ENCODE measurements at places on chromosomes 11 and 22. TPM values are rescaled to one million over a fixed set of nuclear protein-coding genes. Genes with fewer than 3 reads are reported as not detected.

The PRG3 gene
- 0.31 TPM for total RNA-seq

The FERMT3 gene
- 1.6 TPM for total RNA-seq

- no peak for DNase-seq
Observed at GRCh38 chr11:35750981-35751663, 88.5 kb downstream of the TRIM44 start.

The SLCO2B1 gene
- 9.2 TPM for total RNA-seq

GRCh38 chr11:116179401-116179800 is 593.4 kb downstream of the BUD13 start:
- no peak for DNase-seq

GRCh38 chr22:49446759-49447710 is 380.6 kb downstream of the BRD1 start:
- no peak for DNase-seq

DNA sequence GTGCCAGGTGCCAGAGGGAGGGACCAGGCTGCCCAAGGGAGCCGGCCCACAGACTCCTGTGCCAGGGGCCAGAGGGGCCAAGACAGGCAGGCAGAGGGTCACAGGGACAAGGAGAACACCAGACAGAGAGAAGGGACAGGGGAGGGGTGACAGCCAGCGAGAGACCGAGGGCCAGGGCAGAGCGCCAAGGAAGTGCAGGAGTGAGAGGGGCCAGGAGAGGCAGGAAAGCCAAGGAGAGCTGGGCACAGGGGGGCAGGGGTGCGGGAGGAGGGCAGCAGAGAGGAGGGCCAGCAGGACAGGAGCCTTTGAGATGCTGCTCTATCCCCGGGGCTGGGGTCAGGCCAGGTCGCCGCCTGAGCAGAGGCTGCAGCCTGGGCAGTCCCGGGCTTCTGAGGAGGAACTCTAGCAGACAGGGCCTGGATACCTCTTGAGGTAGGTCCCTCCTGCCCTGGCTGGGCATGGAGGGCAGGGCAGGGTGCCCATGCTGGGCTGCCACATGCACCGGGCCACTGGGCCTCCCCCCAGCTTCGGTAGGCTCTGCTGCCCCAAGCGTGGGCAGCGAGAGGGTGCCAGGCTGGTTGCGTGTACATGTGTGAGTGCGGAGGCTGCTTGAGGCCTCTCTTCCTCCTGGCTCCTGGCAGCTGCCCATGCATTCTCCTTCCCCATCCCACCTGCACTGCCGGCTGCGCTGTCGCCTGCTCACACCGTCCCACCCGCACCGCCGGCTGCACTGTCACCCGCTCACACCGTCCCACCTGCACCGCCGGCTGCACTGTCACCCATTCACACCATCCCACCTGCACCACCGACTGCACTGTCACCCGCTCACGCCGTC is 12.2 kb downstream of the LSP1 start:
- no peak for DNase-seq

The HPS4 gene
- total RNA-seq = 35.1 TPM

- DNase-seq = no peak
Observed at GRCh38 chr11:7586376-7586775, 72.6 kb downstream of the PPFIBP2 start.

DNA sequence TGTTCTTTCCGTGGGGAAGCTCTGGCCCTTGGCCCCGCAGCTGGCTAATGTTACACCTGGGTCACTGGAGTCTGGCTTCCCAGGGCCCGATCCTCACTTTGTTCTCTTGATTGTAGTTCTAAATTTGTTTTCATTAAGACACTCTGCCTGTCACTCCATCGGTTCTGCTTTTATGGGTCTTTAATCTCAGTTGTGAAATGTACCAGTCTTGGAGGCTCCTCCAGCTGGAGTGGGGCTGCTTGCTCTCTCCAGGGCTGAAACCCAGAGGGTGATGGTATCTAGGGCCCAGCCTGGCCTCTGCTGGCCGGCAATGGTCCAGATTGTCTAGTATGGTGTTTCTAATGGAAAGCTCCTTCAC is 352.9 kb downstream of the TENM4 start:
- DNase-seq = no peak

DNA sequence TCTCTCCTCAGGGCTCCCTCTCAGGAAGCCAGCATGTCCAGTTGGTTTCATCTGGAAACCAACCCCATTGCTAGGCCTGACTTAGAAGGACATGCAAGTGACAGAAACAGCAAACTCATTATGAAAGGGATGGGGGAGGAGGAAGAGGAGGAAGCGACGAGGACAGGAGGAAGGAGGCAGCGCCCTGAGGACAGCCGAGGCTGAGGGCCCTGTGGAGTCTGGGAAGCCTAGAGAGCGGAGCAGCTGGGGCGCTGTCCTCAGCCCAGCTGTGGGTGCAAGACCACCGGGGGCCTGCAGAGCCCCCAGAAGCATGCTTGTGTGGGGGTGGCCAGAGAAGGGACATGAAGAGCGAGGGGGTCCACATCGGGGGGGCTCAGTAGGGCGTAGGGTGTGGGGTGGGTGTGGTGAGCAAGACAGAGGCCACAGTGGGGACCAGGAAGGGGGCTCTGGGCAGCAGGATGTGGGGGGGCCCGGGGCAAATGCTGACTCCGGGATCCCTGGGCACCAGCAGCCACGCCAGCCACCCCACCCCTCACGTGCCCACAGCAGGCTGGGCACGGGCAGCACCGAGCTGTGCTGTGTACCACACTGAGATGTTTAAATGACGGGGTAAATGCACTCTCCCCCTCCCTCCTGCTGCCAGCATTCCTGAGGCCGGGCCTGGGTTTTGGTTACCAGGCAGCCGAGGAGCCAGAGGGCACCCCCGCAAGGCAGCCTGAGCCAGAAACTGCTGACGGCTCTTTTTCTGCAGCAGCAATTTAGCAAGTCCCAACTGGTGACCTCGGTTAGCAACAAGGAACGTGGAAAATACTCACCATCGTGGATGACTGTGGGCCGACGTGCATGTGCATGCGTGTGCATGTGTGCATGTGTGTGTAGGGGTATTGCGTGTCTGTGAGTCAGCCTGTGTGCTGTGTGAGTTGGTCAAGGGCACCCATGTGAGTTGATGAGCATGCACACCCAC is 82.7 kb upstream of the LINC01488 start:
- DNase-seq = no peak

The HIKESHI gene
- 57.9 TPM for total RNA-seq

GRCh38 chr11:7004482-7004881 is 15.7 kb downstream of the ZNF214 start:
- DNase-seq = no peak

- DNase-seq = no peak
Observed at GRCh38 chr11:11996321-11997048, 11.9 kb downstream of the DKK3 start.

DNA sequence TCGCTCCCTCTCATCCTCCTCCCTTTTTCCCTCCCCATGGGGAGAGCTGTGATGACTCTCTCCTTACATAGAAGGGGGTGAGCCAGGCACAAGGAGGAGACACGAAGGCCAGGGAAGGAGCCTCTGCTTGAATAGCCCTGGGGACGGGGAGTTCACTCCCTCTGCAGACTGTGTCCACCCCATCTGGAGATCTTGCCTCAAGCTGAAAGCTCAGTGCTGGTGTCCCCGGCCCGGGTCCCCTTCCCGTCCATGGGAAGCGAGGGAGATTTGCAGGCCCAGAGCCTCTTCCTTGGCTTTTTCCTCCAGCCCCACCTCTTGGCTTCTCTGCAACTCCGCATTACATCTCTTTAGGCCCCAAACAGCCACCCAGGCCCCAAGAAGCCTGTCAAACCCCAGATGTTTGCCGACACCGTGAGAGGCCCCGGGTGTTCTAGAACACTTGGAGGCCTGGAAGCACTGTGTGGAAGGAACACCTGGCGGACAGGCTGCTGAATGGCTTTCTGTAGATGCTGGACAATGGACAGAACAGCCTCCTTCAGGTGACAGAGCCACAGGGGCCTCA is 32.3 kb downstream of the LINC01488 start:
- no peak for DNase-seq

DNA sequence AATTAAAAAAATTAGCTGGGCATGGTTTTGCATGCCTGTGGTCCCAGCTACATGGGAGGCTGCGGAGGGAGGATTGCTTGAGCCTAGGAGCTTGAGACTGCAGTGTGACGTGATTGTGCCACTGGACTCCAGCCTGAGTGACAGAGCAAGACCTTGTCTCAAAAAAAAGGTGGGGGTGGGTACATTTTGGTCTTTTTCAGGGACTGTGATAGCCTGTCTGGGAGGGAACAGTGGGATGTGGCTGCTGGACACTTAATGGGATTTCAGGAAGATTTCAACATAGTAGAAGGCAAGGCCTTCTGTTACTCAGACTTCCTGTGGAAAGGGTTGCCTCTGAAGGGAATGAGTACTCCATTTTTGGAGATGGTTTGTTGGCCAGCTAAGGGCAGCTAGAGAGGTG is 40.6 kb downstream of the RELT start:
- no peak for DNase-seq

The MIOX gene
- not detected for total RNA-seq

The OR51B5 gene
- total RNA-seq = 0.47 TPM

The CD3E gene
- not detected for total RNA-seq

DNA sequence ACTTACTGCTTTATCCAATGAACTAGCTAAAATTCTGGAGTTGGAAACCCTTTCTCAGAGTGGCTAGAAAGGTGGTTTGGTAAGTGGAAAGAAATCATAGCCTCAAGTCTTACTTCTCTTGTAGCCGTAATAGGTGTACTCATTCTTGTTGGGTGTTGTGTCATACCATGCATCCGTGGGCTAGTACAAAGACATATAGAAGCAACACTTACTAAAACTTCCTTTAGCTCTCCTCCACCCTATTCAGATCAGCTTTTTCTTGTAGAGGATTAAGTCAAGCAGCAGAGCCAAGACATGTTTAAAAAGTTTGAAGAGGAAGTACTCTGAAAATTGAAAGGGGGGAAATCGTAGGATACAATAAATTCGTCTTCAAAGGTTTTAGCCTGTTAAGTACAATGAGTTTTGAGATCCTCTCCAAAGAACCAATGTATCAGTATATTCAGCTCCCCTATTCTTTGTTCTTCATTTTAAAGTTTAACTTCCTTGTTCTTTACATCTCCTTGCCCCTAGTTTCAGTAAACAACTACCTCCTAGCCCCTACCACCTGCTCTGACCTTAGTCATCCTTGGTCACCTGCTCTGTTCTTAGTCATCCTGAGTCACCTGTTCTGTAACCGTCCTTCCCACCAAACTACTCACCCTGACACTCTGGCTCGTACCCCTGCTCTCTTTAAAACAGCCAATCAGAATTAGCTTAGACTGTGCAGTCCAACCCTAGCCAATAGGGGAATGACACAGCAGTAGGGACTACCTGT is 62.1 kb upstream of the DEUP1 start:
- DNase-seq = no peak

GRCh38 chr11:20963596-20963995 is 294.2 kb downstream of the NELL1 start:
- DNase-seq = no peak

DNA sequence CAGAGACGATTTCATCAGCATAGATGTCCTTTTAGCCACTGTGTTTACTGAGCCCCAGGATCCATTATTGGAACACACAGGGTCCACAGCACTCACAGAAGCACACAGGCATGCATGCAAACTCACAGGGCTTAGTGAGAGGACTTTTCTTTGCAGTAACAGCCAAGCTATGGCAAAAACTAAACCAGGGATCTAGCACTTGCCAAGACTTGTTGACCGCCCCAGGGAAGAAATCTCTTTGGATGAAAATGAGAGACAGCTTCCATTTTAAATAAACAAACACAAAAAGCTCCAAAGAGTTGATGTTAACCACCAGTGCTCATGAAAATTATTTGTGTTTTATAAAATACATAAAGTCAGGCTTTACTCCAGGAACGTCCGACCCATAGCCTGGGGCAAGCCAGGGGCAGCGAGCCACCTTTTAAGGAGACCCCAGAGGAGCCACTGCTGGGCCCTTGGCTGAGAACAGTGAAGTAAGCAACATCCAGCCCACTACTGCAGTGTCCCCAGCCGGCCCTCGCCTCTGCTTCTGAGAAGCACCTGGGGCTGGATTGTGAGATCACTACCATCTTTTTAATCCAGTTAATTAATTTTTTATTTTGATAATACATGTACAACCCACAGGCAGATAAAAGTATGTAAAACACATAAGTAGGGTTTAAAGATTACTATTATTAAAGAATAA is 22.0 kb upstream of the TFIP11 start:
- no peak for DNase-seq

The DBX1 gene
- total RNA-seq = not detected

The PGA3 gene
- total RNA-seq = 0.31 TPM

The SMPD1 gene
- 8.1 TPM for total RNA-seq

The C22orf42 gene
- not detected for total RNA-seq

DNA sequence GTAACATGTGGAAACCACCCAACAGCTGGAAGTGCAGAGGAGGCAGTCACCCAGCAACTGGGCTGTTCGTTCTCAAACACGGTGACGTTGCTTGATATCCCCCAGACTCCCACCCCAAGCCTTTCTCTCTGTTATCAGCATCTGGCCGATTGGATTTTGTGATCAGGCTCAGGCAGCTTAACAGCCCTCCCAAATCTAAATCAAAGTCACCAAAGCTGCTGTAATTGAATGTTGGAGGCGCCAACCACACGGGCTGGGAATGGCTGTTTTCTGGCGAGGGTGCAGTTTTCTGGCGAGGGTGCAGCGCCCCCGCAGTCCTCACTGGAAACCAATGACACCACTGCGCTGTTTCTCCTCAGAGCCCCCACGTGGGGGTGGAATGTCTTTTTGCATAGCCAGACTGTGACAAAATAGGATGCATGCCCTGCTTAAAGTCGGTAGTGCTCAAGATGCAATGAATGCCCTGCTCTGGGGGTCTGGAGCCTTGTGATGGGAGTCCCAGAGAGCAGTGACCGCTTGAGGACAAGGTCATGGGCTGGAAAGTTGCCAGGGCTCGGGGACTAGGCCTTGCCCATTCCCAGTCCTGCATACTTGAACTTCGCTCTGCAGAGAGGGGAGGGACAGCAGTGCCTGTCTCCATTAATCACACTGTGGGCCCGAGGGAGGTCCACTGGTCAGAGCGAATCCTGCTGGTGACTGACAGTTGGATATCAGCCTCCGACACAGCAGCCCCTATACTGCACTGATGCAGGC is 105.3 kb downstream of the MORC2 start:
- DNase-seq = peak; percentile 48

DNA sequence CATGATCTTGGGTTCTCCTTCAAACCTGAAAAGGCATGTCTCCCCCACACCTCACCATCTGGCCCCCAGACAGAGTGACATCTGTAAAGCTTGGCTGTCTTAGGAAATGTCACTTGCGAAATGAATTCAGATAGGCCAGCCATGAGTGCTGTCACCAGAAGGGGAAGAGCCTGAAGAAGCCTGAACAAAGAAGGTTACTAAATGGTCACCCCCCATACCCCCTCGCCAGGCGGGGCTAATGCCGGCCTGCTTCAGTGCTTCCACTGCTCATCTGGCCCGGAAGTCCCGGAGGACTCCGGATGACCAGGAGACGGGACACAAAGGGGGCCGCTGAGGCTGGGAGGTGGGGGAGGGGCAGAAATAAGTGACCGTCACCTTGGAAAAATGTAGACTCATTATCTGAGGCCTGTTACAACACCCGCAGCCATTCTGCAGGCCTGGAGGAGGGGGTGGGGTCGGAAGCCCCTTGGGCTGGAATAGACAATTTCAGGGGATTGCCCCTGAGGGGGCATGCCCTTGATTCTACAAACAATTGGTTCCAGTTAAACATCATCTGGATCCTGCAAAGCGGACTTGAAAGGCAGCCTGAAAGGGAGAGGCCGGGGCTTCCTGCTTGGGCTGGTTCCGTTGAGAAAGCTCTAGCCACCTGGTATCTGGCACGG is 43.2 kb downstream of the NAT10 start:
- no peak for DNase-seq

- DNase-seq = no peak
Observed at GRCh38 chr11:1471736-1472135, 14.8 kb downstream of the MOB2 start.

All from occipital lobe (tissue), 3 donors.